ENCODE measurements at places on chromosomes 4 and X.
A peak's percentile ranks its signal among the peaks of the same experiment; 100 is the strongest.

- DNase-seq = no peak
Measured at GRCh38 chrX:147901461-147902126, 10.1 kb upstream of the FMR1 start.

DNA sequence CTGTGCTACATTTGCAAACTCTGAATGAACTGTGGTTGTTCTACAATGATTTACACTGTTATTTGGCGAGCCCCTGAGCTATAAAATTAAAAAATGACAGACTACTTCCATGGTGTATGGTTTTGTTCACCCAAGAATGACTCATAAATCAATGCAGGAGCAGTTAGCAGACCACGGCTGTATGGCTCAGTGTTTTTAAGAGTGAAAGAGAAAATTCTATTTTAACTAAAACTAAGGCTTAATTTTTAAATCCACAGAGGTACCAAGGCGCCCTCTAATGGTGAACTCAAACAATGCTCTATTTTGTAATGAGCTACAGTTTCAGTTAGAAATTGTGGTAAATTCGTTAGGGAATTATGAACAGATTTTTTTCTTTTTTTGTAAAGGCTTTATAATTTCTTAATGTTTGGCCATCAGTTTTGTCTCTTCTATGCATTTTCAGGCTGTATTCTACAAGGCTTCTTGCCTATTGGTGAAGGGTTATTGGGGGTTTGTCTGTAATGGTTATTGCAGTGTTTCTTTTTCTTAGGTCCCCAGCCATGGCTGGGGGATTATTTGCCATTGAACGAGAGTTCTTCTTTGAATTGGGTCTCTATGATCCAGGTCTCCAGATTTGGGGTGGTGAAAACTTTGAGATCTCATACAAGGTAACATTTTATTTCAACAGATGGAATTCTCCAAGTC lies 32.5 kb downstream of the HMGB2 start:
- no peak for DNase-seq

GRCh38 chrX:4225086-4225485 lies 511.6 kb upstream of the PRKX start:
- DNase-seq = peak; percentile 0

GRCh38 chr4:11209826-11210225 lies 218.9 kb downstream of the HS3ST1 start:
- DNase-seq = no peak
